ENCODE measurements at places on chromosomes 7 and 10.

DNA sequence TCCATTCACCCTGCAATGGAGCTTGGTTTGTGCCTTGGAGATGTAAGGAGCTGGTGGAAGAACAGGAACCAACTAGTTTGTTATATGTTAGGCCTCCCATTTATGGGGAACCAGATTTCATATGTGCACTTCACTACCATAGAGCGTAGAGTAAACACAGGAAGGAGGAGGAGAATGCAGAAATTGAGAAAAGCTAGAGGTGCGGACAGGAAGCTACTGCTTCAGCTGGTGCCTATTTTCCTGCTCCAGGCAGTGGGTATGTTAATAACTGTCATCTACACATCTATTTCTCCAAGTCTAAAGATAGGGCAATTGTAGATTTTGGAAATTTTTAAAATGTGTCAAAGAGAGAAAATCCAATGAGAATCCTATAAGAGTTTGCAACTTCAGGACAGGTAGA is 482.2 kb downstream of the PLXDC2 start:
- no peak for DNase-seq

- no peak for DNase-seq
Measured at GRCh38 chr7:151776446-151776845, 100.5 kb downstream of the PRKAG2 start.

GRCh38 chr10:11463111-11463510 is 148.3 kb downstream of the USP6NL start:
- DNase-seq, result no peak

- DNase-seq, result no peak
Measured at GRCh38 chr10:108849186-108849585, 1074.1 kb downstream of the XPNPEP1 start.

DNA sequence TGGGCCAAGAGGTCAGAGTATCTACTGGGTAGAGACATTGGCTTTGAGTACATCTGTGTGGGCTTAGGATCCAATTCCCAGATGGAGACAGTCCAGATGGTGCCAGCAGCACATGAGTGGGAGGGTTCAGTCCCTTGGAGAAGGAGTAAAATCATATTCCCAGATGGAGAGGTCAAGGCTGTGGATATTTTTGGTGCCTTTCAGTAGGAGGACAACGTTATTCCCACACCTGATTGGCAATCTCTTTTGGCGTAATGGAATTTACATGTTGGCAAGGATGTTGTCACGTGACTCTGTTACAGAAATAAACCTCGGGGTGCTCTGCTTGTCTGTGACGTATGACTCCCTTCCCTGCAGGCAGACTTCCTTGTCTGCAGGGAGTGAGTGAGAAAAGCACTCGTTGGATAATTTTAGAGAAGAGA is 27.6 kb downstream of the NPS start:
- DNase-seq, result no peak

DNA sequence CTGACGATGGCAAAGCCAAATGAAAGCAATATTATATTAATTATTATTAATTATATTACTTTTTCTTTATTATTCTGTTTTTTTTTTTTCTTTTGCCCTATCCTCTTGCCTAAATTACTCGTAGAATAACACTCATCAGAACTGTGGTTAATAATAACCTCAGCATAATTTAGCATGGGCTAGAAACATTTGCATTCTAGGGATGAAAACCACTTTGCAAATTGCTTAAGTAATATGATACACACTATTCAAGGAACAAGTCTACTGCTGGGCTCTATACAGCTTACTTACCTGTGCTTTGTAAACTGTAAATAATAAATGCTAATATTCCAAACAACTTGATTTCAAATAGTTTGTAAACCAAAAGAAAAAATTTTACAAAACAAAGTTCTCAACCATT is 375.8 kb downstream of the HGF start:
- DNase-seq, result no peak

GRCh38 chr7:22612776-22613175 is 112.8 kb upstream of the STEAP1B start:
- DNase-seq, result no peak

- DNase-seq, result no peak
Measured at GRCh38 chr7:15086131-15086611, 183.6 kb upstream of the DGKB start.

DNA sequence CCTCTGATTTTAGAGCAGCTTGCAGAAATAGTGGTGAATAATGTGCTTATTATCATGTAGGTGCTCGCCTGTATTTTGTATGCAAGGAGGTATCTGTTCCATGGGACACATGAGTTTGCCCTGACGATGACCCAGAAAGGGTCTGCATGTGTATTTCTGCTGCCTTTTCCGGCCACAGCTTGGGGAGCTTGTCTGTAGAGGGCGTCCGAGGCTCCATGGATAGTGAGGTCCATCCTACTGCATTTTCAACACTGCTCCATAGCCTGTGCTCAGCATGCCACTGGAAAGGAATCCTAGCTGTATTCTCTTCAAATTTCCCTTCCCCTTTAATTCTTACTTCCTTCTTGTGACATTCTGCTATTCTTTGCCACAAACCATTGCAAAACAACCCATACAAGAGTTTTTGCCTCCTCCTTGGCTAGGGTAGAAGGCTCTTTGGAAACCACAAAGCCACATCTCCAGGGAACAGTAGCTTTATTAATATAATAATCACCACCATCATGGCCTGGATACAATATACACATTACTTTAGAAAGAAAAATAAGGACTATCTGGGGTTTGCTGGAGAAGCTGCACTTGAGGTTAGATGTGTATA is 127.7 kb downstream of the DYNC1I1 start:
- no peak for DNase-seq

- DNase-seq, result no peak
Measured at GRCh38 chr7:150941351-150942000, 36.6 kb downstream of the KCNH2 start.

DNA sequence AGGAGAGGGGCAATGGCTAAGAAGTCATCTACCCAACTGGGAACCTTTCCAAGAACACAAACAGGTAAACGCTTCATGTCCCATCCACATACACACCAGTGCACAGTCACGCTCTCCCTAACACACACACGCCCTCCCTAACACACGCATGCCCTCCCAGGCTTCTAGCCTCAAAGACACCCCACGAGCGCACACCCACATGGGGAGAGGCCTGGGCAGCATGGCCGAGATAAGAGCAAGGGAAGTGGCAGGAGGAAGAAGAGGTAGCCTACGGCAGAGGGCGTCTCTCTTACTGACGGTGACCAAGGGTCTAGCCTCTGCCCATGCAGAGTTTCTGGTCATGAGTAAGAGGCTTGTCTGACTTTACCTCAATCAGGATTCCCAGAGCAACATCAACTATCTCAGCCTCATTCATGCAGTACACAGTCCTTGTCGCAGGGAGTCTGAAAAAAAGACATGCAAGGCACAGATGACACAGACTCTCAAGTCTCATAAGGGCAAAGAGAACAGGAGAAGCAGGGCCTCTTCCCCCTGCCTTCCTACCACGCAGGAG is 3.1 kb downstream of the CYREN start:
- DNase-seq, result no peak

DNA sequence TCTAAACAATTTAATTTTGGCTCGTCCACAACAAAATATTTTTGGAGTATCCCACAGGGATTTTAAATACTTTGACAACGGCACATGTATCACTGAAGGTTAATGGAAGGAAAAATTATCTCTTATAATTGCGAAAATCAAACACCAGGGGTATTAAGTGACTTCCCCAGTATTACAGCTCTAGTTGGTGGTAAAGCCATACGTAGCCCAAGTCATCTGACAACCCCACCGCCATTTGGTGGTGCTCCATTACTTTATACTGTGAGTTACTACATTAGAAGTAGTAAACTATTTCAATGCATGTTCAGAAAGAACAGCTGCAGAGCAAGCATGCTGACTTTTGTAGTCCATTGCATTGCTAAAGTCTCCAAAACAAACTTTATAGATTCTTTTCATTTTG is 179.7 kb downstream of the HGF start:
- DNase-seq, result no peak

GRCh38 chr7:112414855-112415490 is 35.3 kb upstream of the IFRD1 start:
- DNase-seq, result peak; percentile 60

DNA sequence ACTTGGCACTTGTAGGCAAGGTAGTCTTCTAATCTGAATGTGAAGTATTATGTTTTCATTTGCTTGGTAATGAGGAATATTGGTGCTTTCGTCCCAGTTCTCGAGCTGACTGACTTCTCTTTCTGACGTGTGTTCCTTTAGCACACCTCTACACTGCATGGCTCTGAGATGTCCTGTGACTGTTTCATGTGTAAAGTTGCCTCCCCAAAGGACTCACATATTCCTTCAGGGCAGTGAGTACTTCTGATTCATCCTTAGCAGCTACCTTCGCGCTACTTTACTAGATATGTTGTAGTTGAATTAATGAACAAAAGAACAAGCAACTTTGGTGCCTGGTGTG is 113.7 kb downstream of the EGFR start:
- no peak for DNase-seq

DNA sequence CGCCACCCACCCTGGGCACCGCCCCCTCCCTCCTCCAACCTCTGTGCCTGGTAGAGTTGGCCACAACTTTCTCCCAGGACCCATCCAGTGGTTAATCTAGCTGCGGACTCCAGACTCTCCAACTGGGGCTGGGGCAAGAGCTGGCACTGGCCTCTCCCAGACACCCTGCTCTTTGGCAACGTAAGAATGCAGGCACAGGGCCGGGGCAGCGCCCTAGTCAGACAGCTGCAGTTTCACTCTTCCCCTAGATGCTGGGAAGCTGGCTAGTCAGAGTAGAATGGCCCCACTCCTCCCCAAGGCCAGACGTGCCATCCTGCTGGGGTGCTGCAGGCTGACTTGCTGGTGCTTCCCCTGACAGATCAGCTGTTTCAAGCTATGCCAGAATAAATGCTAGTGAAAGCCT is 22.1 kb downstream of the HSPA12A start:
- no peak for DNase-seq

DNA sequence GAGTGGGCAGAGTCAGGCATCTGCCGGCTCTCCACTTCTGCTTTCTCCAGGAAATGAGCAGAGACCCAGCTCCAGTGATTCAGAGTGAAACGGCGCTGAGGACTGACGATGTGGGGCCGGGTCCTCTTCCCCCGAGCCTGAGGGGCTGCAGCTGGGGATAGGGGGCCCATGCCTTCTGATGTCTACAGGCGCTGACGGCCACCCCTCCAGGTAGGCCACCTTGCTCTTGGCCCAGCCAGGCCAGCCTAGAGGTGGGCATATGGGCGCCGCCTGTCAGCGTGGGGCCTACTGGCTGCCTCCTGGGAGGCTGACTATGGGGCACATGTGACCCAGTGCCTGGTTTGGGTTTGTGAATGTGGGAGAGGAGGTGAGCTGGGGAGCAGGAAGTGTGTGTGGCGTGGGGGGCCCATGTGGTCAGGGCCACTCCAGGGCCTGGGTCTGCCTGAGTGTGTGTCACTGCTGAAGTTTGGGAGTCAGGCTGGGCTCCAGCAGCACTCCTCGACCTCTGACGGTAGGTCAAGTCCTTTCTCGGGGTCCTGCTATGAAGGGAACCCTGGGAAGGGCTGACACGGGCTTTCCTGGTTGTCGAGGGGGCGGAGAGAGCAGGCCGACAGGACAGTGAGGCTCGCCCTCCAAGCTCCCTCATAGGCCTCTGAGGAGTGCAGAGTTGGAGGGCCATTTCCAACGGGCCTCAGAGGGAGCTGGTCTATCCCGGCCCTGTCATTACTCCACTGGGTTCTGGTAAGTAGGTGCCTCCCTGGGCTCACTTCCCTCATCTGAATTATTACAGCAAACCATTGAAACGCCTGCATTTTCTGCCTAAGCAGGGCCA is at the start of gene WDFY4:
TSS of gene WDFY4 (plus strand) at position 82 of the 832 bp plus-strand sequence. CDS start 24,860 bp downstream, outside the sequence.
- peak; percentile 74 for DNase-seq

DNA sequence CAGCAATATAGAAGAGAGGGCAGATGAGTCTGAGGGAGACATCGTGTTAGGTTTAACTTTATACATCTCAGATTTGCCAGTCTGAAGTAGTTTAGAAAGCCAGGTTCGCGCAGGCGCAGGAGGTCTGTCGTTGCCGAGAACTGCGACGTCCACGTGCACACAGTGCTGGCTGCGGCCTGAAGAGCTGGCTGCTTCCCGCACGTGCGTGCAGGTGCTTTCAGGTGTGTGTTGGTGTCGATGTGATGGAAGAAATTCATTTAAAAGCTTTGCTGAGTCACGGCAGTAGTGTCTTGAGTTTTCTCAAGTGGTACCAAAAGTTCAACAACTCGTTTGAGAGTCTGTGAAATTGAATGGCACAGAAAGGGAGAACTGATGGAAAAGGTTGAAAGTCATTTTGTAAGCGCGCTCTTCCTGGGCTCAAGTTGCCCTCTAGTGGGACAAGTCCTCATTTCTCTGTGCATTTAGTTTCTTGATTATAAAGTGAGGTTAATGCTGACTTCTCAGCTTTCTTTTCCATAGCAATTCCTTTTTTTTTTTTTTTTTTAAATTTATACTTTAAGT is 18.6 kb downstream of the WDR37 start:
- peak; percentile 14 for DNase-seq

- peak; percentile 88 for DNase-seq
Measured at GRCh38 chr10:43305876-43306275, 39.0 kb upstream of the RASGEF1A start.

- DNase-seq, result no peak
Measured at GRCh38 chr7:128075242-128076095, 44.2 kb upstream of the LRRC4 start.

- no peak for DNase-seq
Measured at GRCh38 chr7:43701500-43701854, 27.8 kb downstream of the COA1 start.

- no peak for DNase-seq
Measured at GRCh38 chr10:124707144-124707467, 37.1 kb downstream of the FAM53B start.

DNA sequence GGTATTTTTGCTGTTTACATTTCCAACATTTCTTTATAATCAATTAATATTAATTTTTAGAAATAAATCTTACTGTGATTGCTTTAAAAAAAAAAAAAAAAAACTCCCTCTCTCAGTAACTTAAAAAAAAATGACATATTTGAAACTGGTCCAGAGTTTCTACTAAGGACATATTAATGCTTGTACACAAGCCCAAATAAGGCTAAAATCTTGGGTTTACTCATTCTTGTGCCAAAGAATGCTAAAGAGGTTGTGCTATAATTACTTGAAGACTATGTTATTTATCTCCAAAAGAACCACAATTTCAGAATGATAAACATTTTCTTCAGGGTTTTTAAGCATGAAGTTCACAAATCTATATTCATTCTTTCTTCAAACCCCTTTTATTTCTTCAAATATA is 39.4 kb upstream of the PHF14 start:
- DNase-seq, result no peak

GRCh38 chr10:26624006-26624405 is 73.5 kb upstream of the PDSS1 start:
- no peak for DNase-seq

GRCh38 chr7:80623503-80624252 is 14.8 kb upstream of the CD36 start:
- DNase-seq, result no peak

DNA sequence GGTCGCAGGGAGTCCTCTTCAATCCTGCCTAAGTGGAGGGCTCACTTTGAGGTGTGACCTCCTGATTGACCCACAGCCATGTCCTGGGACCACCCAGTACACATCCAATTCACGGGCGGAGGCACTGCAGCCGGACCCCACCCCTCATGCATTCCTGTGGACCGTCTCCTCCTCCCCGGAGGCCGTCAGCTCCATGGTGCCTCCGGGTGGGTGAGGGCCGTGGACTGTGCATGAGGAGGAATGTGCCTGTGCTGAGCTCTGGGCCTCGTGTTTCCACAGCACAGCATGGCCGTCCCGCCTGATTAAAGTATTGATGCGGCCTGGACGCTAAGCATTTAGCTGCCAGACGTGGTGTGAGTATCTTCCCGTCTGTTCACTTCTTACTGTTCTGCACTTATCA is 52.8 kb downstream of the CFAP46 start:
- DNase-seq, result no peak
